ENCODE measurements at places on chromosomes 1 and 21.

DNA sequence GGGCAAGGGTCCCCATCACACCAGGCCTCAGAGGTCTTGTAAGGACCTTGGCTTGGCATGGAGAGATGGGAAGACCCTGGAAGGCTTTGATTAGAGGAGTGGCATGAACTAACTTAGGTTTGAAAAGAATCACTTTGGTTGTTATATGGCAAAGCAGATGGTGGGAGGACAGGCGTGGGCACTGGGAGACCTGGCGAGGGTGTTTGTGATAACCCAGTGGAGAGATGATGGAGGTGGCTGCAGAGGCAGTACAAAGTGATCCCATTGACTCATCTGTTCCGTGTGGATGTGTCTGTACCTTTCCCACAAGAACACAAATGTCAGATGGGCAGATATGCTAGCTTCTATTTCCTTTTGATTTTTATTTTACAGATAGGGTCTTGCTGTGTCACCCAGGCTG is 168.3 kb downstream of the SLC35F3 start:
- DNase-seq, result no peak

- peak; percentile 56 for DNase-seq
These were observed 175.7 kb downstream of the VPS13D start for GRCh38 chr1:12405325-12406210.

GRCh38 chr1:34162852-34163766 is 1.9 kb downstream of the CSMD2 start:
- DNase-seq, result peak; percentile 53

DNA sequence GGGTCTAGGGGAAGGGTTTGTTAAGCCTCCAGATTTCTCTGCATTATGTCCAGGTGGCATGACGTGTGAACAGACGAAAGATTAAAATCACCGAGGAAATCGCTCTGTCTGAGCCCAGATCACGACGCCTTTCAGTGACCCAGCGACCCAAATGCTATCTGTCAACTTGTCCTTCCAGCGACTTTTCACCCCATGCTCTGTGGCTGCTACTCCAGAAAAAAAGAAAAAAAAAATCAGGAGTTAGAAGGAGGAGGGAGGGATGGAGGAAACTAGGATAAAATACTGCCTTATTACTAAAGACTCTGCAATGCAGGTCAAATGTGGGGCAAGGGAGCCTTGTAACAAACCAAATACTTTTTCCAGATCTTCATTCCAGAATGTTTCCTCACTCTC is 352.0 kb downstream of the NUF2 start:
- DNase-seq, result peak; percentile 3

DNA sequence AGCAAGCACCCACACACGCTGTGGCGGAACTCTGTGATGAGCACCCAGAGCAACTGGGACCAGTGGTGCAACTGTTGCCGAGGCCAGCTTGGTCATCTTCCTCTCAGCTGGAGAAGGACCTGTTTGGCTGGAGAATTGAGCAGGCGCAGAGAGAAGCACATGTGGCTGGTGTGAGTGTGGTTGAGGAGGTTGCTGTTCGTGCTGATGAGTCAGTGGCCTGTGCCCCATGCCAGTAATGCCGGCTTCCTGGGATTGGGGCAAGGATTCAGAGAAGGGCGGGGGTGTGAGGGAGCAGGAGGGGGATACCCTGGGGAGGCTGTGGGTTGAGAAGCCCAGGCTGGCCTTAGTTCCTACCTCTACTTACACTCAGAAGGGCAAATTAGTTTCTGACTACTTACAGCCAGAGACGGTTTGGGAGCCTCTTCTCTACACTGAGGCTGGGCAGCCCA is 57.5 kb upstream of the EPS8L3 start:
- peak; percentile 91 for DNase-seq

GRCh38 chr1:170274131-170274501 is 128.4 kb downstream of the NTMT2 start:
- no peak for DNase-seq
